ENCODE measurements at places on chromosomes 3 and 15. TPM values are rescaled to one million over a fixed set of nuclear protein-coding genes. Genes with fewer than 3 reads are reported as not detected.

AGTR1 gene
- not detected for total RNA-seq

RBMS3 gene
- 0.41 TPM for total RNA-seq

ERICH6 gene
- not detected for total RNA-seq

NEK10 gene
- total RNA-seq = 1.5 TPM

PRR20G gene
- not detected for total RNA-seq

CCR9 gene
- total RNA-seq = not detected

SENP8 gene
- total RNA-seq = 1.3 TPM

SLC6A1 gene
- not detected for total RNA-seq

FBXL2 gene
- not detected for total RNA-seq

CHDH gene
- 12.1 TPM for total RNA-seq

A4GNT gene
- total RNA-seq = not detected

CLDN1 gene
- total RNA-seq = 0.39 TPM

MTMR10 gene
- 22.9 TPM for total RNA-seq

TLR9 gene
- total RNA-seq = not detected

PLA2G4D gene
- total RNA-seq = not detected

ST6GAL1 gene
- total RNA-seq = 117 TPM

ZNF660 gene
- 0.11 TPM for total RNA-seq

RAMAC gene
- total RNA-seq = 22.2 TPM

LXN gene
- total RNA-seq = 13.5 TPM

SLC4A7 gene
- 65.9 TPM for total RNA-seq

CELSR3 gene
- 11.2 TPM for total RNA-seq

TRAIP gene
- total RNA-seq = 30.4 TPM

LPP gene
- 79.6 TPM for total RNA-seq

SLC51A gene
- not detected for total RNA-seq

ARL14 gene
- not detected for total RNA-seq

TM4SF1 gene
- total RNA-seq = not detected

ANKRD63 gene
- total RNA-seq = not detected

CYP1A1 gene
- 1.0 TPM for total RNA-seq

GPR156 gene
- total RNA-seq = not detected

CTXN2 gene
- 0.05 TPM for total RNA-seq

CAV3 gene
- not detected for total RNA-seq

FANCD2 gene
- 61.9 TPM for total RNA-seq

UMPS gene
- 38.8 TPM for total RNA-seq

C2CD4A gene
- not detected for total RNA-seq

RBP2 gene
- total RNA-seq = not detected

DNAJA4 gene
- total RNA-seq = 39.2 TPM

OR5K2 gene
- total RNA-seq = not detected

TRH gene
- total RNA-seq = not detected

KCNAB1 gene
- not detected for total RNA-seq

SLC38A3 gene
- total RNA-seq = not detected

NANOGP8 gene
- not detected for total RNA-seq

GOLGA8S gene
- 0.80 TPM for total RNA-seq

IGSF11 gene
- total RNA-seq = 0.14 TPM

CYP1A2 gene
- not detected for total RNA-seq

FBLN2 gene
- not detected for total RNA-seq

LMAN1L gene
- 0.64 TPM for total RNA-seq

NPAP1 gene
- total RNA-seq = not detected

All from T-helper 2 cell treated with Interferon-gamma antibody and Interleukin-4, amounts not matched to agents 100 ng/mL and 5 ng/mL, for 36 hours (primary cell).